Right ventricle myocardium inferior (tissue), 1 donor: ENCODE measurements at places on chromosomes 12 and 14.
A peak's percentile ranks its signal among the peaks of the same experiment; 100 is the strongest.

- no peak for DNase-seq
Measured at GRCh38 chr12:121974026-121974985, 47.4 kb upstream of the BCL7A start.

GRCh38 chr12:91021076-91021475 lies 16.3 kb upstream of the EPYC start:
- no peak for DNase-seq

- no peak for DNase-seq
Measured at GRCh38 chr12:116864371-116865160, 16.7 kb downstream of the HRK start.

DNA sequence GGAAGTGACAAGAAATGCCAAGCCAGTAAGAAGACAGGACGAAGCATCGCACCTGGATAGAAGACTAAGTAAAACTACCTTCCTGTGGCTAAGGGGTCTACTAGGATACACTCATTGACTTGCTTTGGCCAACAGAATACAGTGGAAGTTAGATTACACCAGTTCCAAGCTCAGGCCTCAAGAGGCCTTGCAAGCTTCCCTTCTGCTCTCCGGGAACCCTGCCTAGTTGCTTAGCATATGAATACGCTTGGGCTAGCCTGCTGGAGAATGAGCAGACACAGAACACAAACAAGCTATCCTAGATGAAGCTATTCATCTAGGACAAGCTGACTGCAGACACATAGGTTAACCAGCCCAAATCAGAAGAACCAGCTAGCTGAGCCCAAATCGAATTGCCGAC lies 97.0 kb downstream of the DPF3 start:
- DNase-seq, result no peak

DNA sequence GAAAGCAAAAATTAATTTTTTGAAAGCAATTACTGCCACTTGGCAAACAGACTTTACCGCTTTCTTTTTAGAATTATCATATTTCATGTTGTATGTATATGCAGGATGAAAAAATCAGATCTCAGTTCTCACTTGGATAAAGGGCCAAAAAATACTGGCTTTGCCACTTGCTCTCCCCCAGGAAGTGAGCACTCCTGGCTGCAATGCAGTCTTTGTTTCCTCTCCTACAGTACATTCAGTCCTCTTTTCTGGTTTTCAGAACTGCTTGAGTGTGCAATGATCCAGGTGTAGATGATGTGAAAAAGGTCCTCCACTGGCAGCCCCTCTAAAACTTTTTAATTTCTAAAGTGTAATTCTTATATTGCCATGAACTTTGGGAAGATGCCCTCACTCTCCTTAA lies 183.4 kb downstream of the SLC25A21 start:
- DNase-seq, result no peak

DNA sequence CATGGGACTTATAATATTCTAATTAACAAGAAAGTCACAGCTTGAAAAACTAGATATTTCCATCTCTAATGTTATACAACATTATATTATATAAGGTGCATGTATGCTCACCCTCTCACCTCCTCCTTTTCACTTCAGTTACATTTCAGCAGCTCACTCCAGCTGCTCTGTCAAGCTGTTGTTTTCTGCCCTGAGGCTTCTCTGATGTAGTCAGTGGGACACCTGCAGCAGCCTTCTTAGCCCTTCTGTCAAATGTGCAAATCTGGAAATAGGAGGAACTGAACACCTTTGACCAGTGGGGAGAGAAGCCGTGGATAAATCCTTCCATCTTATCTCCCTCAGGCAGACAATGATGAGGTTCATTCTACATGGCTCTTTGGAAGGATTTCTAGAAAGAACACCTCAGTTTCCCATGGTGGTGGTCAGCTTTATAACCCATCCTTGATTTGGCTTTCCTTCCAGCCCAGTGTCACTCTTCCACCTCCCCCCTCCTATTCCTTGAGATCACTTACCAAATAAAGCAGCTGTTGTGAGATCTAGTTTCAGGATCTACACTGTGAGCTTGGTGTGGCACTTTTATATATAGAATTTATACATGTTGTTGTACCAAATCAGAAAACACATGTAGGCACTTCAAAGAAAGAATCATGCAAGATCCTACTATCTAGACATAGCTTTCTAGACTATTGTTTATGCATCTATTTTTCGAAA lies 79.6 kb upstream of the STK38L start:
- DNase-seq, result no peak

GRCh38 chr12:127600211-127600610 lies 666.8 kb upstream of the TMEM132C start:
- no peak for DNase-seq

GRCh38 chr12:51247523-51248206 lies 9.0 kb downstream of the DAZAP2 start:
- DNase-seq, result no peak

- DNase-seq, result no peak
Measured at GRCh38 chr12:93317227-93317626, 60.5 kb upstream of the NUDT4 start.

DNA sequence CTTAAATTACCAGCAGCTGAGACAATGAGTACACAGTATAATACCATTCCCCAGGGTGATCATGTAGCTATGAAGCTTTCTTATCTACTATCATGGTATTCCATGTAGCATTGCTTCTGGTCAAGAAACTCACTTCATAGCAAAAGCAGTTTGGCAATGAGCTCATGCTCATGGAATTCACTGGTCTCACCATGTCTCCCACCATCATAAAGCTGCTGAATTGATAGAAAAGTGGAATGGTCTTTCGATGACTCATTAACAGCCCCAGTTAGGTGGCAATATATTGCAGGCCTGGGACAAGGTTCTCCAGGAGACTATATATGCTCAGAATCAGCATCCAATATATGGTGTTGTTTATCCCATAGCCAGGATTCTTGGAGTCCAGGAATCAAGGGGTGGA lies 553.7 kb downstream of the FOXG1 start:
- no peak for DNase-seq

DNA sequence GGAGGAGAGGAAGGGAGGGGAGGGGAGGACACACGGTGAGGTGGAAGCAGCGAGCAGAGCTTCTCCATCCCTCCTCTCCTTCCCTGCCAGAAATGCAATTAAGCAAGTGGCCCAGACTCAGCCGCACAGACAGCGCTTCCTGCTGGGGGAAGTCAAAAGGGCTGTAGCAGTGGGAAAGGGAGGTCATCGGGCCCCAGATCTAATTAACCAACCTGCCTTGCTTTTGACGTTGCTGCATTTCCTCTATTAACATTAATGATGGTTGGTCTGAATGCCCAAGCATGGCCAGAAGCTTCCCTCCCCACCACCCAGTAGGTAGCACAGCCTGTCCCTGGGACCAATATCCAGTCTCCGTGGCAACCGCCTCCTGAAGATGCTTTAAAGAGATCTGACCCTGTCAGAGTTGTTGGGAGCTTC lies 4.6 kb upstream of the NGB start:
- DNase-seq, result no peak

- DNase-seq, result no peak
Measured at GRCh38 chr14:101410126-101410525, 151.2 kb upstream of the DIO3 start.

DNA sequence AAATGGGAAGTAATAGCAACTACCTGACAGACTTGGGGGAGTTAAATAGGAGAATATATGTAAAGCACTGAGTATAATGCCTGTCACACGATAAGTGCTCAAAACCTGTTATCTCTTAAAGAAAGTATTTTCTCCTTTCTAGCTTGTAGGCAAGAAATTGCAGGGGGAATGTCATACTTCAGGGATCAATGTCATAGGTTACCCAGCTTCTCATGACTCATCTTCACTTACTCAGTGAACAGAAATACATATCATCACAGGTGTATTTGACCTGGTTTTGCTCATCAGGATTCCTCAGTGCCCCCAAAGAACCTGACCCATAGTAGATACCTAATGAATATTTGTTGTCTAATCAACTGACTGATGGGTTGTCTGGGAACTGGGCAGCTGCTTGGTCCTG lies 285.0 kb upstream of the ATP2B1 start:
- no peak for DNase-seq

DNA sequence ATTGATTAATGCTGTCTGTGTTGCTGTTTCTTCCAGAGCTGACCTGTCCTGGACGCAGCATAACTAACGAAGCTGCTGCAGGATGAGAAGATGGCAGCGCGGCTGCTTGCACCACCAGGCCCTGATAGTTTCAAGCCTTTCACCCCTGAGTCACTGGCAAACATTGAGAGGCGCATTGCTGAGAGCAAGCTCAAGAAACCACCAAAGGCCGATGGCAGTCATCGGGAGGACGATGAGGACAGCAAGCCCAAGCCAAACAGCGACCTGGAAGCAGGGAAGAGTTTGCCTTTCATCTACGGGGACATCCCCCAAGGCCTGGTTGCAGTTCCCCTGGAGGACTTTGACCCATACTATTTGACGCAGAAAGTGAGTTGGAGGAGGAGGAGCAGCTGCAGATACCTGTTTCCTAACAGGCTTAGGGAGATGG lies 71.7 kb downstream of the SCN8A start:
- DNase-seq, result no peak

DNA sequence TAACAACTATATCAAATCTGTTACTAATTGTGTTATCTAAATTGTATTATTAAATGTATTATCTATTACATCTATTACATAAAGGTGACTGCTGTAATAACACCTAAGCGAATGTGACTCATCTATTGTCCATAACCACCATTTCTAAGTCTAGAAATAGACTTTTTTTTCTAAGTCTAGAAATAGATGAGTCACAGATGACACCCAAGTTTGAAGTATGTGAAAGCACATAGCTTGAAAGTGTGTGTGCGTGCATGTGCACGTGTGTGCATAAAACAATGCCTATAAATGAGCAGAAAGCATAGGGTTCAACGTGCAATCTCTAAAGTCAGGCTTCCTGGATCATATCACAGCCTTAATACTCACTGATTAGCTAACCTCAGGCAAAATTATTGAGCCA lies 451.3 kb upstream of the USP15 start:
- no peak for DNase-seq

DNA sequence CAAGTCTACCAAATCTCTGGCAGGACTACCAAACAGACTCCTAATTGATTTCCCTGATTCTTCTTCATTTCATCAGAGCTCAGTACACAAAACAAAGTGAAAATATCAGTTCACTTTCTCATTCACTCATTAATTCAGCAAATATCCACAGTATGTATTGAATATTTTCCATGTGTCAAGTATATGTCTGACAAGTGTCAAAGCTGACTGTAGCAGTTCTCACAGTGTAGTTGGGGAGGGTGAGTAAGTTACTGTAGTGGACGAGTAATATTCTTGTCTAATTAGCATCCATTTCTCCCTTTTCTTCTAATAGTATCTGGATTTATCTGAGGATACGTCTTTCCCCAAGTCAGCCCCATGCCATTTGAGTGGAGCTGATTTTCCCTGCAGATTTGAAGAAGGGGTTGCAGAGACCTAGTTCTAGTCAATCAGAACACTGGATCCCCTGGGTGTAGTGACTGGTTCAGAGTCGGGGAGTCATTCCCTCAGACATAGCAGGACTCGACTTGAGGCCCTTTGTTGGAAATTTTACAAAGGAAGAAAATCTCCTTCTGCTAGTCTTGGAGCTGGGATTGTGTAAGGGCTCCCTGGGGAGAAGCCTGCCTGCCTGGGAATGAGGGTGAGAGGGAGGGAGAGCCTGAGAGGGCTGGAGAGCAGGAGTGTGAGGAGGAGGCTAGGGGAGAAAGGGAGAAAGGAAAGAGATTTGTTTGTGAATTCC lies 51.4 kb downstream of the GRIP1 start:
- DNase-seq, result peak; percentile 64

DNA sequence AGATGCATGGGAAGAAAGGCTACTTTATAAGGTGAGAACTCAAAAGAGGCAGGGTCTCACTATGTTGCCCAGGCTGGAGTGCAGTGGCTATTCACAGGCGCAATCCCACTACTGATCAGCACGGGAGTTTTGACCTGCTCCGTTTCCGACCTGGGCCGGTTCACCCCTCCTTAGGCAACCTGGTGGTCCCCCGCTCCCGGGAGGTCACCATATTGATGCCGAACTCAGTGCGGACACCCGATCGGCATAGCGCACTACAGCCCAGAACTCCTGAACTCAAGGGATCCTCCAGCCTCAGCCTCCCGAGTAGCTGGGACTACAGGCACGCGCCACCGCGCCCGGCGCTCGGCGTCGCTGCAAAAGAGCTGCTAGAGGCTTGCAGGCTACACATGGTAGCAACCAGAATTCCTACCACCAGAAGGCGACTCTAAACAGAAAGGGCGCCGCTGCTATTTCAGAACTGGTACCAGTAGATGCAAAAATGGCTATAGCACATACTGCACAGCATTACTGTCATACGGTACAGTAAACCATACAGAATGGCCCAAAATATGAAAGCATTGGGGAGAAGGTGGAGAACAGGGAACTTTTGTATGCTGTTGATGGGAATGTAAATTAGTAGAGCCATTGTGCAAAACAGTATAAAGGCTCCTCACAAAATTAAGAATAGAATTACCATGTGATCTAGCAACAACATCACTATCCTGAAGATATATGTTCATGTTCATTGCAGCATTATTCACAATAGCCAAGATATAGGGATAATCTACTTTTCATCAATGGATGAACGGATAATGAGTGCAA lies 1.2 kb upstream of the NEMF start:
- DNase-seq, result peak; percentile 85

DNA sequence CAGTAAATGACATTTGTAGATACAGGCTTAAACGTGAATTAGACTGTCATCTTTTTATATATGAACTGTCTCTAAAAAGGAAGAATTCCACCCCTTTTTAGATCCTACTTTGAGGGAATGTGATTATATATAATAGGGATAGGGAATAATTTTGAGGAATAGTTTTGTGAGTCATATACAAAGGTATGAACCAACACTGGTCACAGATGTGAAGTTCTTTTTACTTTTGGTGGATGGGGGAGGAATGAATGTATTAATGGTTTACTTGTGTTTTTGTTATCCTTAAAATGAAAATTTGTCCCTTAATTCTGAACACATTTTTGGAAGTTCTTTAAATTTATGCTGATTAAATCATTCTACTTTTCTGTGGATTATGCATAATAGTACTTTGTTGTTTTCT lies 30.4 kb downstream of the FRS2 start:
- DNase-seq, result no peak

DNA sequence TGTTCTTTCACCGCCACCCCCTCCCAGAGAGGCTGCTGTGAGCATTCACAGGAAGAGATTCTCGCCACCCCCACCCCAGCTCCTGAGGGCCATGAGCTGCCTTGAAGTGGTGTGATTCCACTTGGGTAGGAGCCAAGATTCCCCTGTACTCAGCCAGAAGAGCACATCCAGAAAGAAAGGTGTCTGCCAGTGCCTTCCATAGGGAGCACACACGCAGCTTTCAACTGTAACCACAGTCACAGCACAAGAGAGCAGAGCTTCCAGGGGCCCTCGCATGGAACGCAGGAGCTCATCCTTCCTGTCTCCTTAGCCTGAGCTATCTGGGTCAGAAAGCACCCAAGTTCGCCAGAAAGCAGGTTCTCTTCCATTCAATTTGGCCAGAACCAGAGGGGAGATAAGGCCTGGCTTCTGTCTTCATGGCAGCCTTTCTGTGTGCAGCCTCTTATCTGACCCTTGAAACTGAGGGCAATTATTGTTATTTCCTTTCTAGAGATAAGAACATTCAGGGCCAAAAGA lies 66.6 kb upstream of the SCN8A start:
- DNase-seq, result no peak

GRCh38 chr14:67285876-67286452 lies 44.7 kb downstream of the PALS1 start:
- no peak for DNase-seq

GRCh38 chr12:32031109-32031508 lies 71.9 kb downstream of the RESF1 start:
- no peak for DNase-seq
